Activated CD8-positive, alpha-beta memory T cell treated with anti-CD3 and anti-CD28 coated beads for 1 hour (primary cell): ENCODE measurements at places on chromosomes 6 and 20.

DNA sequence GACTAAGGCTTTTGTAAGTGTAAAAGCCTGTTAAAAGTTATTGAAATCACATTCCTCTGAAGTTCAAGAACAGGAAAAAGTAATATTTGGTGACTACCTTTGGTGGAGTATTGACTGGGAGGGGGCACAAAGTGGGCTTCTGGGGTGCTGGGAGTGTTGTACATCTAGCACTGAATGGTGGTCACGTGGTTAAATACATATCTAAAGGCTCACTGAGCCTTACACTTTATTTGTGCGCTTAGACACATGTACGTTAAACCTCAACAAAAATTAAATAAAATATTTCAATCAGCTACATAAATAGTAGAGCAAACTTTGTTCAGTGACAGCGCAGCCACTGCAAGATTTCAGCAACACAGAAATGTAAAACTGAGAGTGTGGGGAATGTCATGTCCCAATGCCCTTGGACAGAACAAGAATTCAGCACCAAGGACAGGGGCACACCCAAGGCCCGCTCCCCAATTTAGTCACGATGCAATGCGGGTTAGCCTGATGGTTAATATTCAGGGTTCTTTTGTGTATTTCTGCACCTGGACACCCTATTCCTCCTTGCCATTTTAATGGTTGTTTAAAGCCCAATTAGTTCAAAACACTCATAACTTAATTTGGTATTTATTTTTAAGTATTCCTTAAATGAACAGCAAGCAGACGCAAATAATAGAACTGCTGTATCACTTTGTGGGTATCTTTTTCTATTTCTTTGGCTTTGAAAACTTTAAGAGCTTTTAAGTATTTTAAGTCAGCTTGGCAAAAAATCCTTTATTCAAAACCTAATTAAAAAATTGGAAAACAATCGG lies 37.4 kb downstream of the ANGPT4 start:
- DNase-seq = no peak

DNA sequence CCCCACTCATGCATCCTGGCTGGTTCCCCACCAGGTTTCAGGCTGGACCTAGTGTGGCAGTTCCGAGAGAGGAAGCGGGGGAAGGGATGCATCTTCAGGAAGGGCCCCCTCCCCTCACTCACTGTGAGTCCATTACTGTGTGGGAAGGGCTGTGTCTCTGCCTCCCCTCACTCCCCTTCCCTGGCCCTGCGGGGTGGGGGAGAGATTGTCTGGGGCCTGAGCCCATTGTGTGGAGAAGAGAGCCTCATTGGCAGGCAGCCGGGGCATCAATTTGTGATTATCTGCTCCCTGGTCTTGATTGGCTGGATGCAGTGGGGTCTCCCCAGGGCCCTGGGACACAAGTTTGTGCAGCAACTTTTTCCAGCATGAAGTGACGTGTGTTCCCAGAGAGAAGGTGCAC lies 4.1 kb upstream of the MYT1 start:
- no peak for DNase-seq

- DNase-seq = no peak
Observed at GRCh38 chr20:3922983-3923339, 33.8 kb downstream of the PANK2 start.

- DNase-seq = no peak
Observed at GRCh38 chr6:65531533-65531932, 175.5 kb downstream of the EYS start.

GRCh38 chr6:84769306-84769705 lies 4.9 kb upstream of the TBX18 start:
- DNase-seq = no peak

- DNase-seq = no peak
Observed at GRCh38 chr20:36260316-36260715, 24.0 kb downstream of the AAR2 start.

DNA sequence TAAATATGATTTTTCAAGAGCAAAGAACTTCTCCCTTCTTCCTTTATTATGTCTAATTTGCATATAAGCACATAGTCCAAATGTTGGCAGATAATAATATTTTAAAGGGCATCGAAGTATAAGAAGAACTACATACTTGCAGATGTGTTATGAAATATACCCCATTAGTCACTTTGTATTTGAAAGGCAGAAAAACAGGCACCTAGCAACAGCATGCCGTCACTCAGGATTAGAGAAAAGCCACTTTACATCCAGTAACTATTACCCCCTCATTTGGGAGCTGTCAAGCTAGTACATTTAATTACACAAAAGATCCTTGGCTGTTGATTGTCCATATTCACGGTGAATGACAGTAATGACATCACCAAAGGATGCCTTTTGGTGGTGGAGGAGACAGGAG lies 99.3 kb upstream of the ARMC2 start:
- no peak for DNase-seq

DNA sequence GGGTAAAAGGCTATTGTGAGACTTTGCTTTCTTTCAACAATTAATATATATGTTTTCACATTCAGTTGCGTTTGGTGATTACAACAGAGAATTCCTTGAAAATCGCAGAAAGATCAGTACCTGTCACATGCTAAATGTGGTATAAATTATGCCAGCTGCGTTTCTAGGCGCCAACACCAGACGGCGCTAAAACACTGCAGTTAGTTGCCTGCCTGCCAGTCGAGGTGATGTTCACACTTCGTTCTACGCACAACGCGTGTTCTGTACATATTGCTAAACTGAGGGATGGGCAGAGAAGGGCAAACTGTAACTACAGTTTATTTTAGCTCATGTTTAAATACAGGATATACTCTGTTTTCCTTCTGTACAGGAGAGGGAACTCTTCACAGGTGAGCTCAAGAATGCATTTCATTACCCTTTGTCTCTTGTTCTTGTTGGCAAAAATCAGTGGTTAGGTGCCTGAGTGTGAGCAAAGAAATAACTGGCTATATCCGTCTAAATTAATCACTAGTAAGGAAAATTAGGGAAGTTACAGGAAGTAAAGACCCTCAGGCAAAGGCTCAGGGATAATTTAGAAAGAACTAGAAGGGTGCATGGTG lies 100.1 kb upstream of the RGS17 start:
- no peak for DNase-seq

- no peak for DNase-seq
Observed at GRCh38 chr6:138275976-138276375, 57.7 kb upstream of the PBOV1 start.

DNA sequence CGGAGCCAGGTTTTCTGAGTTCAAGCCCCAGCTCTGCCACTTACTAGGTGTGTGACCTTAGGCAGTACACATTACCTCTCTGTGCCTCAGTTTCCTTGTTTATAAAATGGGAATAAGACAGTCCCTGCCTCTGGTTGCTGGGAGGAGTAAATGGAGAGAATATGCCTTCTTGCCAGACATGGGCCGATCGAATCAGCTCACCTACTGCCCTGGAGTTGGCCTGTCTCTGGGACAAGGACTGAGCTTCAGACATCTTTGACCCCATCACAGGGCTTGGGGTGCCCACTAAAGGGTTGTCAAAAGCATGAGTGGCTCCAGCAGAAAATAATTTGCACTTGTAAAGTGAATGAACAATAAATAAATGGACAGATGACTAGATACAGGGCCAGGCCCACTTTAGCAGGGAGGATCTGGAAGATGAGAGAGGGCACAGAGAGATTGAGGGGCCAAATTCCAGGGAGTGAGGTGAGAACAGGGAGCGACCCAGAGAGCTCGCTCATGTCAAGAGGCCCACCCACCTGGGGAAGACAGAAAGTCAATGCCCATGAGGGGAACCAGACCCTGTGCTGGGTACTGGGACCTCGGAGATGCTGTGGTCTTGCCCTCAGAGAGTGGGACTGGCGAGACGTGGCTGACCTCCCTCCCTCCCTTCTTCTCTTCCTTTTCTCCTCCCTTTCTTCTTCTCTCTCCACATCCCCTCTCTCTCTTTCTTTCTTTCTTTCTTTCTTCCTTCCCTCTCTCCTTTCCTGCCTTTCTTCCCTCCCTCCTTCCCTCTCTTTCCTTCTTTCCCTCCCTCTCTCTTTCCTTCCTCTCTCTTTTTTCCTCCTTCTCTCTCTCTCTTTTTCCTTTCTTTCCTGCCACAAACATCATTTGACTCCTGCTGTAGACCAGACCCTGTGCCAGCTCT lies 3.9 kb upstream of the BPIFA2 start:
- no peak for DNase-seq

- DNase-seq = no peak
Observed at GRCh38 chr6:31086788-31087440, 25.5 kb downstream of the C6orf15 start.

- no peak for DNase-seq
Observed at GRCh38 chr6:152595499-152595898, 41.7 kb downstream of the SYNE1 start.

DNA sequence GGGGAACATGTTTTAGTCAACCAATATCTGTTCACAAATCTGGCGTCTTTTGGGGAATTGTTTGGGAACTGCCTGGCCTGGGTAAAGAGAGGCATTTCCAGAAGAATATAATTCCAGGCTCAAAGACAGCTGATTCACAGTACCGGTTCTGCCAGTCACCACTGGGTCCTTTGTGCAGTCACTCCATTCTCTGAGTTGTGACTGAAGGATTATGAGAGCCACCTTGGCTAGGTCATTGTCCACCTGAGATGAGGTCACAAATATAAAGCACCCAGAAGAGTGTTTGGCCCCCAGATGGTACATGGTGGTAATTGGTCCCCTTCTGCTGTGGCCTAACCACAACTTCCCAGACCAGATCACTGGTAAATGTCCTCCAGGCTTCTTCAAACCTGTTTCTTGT lies 121.0 kb upstream of the SPACA1 start:
- DNase-seq = no peak

DNA sequence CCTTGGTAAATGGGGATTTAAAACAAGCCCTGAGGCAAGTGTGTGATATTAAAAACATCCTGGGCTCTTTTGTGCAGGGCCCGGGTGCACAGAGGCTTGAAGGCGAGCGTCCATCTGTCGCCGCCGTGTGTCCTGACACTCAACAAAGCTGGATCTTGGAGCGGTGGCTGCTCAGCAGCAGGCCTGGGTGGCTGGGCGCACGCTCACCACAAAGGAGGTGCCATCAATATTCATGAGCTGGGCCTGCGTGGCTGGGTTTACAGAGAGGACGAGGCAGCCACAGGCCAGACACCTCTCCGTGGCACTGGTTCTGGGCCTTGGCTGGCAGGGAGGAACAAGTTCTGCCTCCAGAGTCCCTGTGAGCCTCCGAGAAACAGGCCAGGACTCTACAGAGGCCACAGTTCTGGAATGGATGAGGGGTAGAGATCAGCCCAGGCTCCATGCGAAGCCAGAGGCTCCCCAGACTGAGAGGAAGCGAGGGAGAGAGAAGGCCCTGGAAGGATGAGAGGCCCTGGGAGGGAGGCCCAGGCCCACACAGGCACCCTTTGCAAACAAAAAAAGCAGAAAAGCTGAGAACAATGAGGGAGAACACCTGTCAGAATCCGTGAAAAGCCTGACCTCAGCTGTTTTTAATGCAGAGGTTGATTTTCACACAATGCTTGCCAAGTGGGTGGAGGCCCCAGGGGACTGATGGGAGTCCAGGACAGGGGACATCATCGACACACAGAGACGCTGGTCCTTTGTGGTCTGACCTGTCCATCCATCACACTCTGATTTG lies 21.9 kb downstream of the BHLHE23 start:
- no peak for DNase-seq

GRCh38 chr6:11917951-11918738 lies 94.0 kb upstream of the HIVEP1 start:
- DNase-seq = no peak

DNA sequence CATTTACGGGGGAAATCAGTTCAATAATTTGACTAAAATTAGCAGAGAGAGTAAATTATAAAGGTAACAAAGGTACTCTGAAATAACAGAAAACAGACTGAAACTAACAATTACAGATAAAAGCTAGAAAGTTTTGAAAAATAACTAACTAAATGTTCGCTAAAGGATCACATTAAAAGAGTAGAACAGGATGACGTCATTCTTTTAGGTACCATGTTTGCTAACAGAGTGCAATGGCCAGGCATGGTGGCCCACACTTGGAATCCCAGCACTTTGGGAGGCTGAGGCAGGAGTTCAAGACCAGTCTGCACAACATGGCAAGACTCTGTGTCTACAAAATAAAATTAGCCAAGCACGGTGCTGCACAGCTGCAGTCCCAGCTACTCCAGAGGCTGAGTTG lies 212.3 kb upstream of the CDYL start:
- DNase-seq = no peak
